ENCODE measurements at places on chromosomes 16 and 17. TPM values are rescaled to one million over a fixed set of nuclear protein-coding genes. Genes with fewer than 3 reads are reported as not detected.

- DNase-seq = no peak
These were observed 32.0 kb upstream of the ENDOV start for GRCh38 chr17:80382956-80383355.

GRCh38 chr17:7442142-7442541, 2.7 kb upstream of the CHRNB1 start:
- no peak for DNase-seq

DNA sequence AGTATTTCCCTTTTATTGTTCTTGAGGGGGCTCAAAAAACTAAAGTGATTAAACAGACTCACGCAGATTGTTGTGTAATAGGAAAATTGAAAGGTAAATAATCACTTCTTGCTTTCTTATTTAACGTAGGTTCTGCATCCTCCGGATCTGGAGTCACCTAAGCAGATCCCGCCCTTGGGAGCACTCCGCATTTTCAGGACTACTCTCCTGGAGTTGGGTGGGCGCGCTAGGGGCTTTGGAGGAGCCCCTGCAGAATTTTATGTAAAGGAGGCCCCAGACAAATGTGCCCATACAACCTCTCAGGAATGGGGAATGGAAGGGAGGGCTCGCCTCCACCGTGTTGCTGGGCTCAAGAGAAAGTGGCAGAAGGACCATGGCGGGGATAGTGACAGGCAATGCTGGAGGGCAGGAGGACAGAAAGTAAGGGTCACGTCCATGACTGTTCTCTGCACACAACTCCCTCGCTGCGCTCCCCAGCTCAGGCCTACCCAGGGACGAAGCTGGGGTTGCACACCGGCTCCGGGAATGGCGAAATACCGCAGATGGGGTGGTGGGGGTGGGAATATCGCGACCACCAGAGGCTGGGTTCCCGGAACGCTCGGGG, 8.3 kb downstream of the MT2A start:
- no peak for DNase-seq

DNA sequence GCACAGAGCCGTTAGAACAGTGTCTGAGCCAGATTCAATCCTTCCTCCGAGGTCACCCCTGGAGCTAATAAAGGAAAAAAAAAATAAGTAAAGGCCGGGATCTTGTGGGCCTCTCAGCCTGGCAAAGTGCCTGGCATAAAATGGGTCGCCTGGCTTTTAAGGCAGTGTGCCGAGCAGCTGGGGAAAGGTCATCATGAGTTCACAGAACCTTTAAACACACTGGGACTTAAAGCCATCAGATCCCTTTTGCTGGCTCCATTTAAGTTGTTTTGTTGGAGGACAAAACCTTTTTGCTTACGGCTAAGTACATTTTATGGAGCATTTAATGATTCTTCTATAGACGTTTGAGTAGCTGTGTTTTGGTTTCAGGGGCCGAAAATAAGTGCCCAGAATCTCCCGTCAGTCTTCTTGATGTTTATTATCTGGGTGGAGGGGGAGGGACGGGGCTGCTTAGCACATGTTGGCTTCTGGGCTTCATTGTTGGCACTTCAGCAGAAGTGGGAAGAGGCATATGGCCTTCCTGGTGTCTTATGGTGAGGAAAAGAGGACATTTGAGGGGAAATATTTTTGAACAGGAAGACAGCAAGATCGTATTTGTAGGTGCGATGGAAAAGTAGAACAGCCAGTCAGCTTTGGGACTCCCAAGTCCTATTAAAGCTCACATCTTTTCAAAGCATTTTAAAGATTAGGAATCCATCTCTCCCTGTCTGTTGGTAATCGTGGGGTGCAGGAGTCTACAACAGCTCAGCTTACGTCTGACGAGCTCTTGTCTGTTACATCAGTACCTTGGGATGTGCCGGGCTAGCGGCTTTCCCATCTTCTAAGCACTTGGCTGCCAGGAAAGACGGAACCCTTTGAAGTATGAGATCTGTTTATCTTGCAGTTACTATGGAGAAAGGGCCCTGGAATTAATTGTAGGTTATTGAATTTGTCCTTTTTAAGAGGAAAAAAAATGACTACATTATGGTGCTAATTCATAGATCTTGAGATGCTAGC, 31.1 kb downstream of the RBFOX1 start:
- DNase-seq = peak; percentile 74

DNA sequence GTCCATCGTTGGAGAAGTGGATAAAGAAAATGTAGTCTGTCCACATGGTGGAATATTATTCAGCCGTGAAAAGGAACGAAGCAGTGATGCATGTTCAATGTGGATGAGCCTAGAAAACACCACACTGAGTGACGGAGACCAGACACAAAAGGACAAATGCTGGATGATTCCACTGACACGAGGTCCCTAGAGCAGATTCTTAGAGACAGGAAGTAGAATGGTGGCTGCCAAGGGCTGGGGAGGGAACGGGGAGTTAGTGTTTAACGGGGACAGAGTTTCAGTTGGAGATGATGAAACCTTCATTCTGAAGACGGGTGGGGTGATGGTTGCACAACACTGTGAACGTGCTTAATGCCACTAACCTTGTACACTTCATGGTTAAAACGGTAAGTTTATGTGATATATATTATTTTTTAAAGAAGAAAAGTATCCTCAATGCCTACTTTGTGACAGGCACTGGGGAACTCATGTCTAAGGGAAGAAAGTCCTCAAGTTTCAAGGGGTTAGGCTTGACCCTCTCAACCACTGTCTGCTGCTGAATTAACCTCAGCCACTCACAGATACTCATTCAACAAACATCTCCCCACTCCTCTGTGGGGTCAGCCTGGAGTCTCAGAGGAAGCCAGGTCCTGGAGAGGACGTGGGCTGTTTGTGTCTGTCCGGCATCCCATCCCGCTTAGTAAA, 17.6 kb downstream of the C16orf74 start:
- DNase-seq = no peak

DNA sequence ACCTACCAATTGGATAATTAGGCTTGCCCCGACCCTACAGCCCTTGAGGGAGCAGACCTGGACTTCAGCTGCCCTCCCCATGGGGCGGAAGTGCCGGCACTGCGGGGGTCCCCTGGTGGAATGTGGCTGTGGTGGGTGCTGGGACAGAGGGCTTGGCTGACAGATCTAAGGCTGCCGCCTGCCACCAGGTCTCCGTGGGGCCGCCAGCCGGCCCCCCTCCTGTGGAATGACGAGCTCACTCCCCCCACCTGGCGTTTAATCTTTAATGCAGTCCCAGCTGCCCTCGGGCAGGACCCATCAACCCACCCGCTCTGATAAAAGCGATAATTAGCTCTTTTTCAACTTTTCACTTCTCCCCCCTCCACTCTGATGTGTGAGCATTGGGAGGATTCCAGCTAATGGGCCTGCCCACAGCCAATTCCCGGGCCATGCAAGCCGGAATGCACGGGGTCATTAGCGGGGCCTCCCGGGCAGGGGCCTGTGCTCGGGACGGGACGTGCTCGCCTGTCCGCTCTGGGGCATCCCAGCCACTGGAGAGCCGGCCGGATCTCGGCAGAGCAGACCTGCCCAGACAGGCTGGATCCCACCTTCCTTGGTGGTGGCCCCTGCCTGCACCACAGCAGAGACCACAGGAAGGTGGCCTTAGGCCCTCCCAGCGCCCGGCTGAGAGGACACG, 28.3 kb upstream of the GOSR2 start:
- peak; percentile 78 for DNase-seq

DNA sequence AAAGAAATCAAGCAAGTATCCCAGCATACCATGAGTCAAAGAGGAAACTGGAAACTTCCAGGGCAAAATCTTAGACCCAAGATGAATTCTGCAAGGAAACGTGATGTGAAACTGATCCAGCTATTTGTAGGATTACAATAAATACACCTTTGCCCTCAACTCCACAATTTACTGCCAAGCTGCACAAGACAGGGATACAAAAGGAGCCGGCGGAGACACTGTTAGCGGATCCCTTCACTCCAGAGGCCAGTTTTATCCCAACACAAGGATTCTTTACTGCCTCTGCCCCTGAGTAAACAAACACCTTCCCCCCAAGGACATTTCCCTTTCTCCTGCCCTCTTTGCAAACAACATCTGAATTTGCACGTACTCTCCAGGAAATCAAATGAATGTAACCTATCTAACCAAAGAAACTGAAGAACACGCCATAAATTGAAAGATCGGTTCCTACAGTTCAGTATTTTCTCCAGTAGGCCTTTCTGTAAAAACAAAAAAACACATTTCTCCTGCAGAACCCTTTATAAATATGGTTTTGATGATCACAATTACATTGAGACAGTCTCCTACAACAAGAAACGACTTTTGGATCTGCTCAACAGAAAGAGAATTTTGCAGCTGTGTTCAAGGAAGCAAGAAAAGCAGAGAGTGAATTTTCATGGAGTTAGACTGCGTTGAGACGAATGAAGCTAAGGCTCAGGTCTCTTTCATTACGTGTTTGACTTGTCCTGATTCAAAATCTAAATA, 1.4 kb upstream of the CBX2 start:
- peak; percentile 68 for DNase-seq

GRCh38 chr16:57842601-57843000, 40.3 kb upstream of the KIFC3 start:
- DNase-seq = no peak

DNA sequence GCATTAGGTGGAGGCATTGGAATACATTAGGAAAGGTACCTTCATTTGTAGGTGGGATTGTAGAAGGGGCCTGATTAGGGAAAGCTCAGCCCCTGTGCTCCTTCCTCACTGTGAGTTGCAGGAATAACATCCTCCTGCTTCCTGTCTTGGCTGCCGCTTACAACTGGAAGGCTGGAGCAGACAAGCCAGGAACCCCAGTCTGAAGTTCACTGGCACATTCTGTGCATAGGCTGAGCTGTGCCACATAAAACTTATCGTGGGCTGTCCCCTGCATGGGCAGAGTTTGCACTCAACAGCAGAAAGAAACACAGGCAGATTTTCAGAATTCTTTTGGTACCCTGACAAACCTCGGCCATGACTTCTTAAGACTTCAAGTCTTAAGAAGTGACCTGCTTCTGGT, 200.1 kb downstream of the SALL1 start:
- DNase-seq = no peak

- peak; percentile 70 for DNase-seq
These were observed 53.7 kb downstream of the RPH3AL start for GRCh38 chr17:298791-299450.

- DNase-seq = no peak
These were observed 361.3 kb downstream of the PMP22 start for GRCh38 chr17:14903854-14904253.

- DNase-seq = no peak
These were observed 319.2 kb downstream of the PHKB start for GRCh38 chr16:47780213-47780875.

DNA sequence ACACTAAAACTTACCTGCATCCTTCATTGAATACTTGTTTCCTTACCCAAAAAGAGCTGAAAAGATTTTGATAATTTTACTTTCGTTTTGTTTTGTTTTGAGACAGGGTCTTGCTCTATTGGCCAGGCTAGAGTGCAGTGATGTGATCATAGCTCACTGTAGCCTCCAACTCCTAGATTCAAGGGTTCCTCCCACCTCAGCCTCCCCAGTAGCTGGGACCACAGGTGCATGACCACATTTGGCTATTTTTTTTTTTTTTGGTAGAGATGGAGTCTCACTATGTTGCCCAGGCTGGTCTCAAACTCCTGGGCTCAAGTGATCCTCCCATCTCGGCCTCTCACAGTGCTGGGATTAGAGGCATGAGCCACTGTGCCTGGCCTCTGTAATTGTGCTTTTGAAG, 10.0 kb upstream of the TCAP start:
- DNase-seq = no peak

GRCh38 chr17:37239690-37240334, 136.0 kb upstream of the C17orf78 start:
- DNase-seq = peak; percentile 60

- no peak for DNase-seq
These were observed 52.8 kb upstream of the TOB1 start for GRCh38 chr17:50918933-50919296.

DNA sequence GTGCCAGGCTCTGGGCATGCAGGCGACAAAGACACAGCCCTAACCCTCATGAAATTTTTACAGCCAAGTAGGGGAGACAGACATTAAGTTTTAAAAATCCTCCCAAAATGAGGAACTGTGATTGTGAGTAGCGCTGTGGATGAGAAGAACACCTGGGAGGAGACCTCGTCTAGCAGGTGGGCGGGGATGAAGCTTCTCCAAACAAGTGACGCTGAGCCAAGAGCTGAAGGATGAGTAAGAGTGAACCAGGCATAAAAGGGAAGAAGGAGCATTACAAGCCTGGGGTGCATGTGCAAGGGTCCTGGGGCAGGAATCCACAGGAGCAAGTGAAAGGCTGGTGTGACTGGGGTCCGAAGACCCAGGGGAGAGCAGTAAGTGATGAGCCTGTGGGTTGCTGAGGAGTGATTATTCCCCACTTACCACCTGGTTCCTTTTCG, 149.4 kb upstream of the HS3ST2 start:
- DNase-seq = no peak

GRCh38 chr16:8957063-8957397, 6.7 kb downstream of the USP7 start:
- no peak for DNase-seq

DNA sequence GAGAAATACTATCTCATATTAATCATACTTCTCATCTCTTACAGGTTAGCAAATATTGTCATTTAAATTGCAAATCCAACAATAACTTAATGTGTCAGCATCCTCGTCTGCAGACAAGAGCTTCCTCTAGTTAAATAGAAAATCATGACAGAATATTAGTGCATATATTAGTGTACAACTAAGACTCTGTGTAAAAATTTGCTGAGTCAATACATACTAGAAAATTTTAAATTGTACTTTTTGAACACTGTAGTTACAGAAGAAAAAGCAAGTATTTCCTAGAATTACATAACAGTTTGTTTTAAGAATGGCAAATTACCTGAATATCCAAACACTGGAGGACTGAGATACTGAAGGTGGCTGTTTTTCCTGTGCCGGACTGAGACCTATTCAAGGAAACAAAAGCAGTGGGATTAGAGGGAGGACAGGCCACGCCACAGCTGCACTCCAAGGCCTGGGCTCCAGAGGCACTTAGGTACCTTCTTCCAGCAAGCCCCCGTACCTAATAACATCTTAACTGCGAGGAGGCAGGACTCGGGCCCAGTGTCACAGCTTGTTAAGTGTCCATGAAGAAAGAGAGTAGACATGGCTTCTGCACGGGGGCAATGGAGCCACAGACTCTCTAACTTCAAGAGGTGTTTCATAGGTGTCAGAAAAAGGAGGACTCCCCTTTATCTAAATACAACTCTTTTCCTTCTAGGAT, 5.3 kb downstream of the EIF4A3 start:
- no peak for DNase-seq

Gene MARVELD3
- 9.3 TPM for total RNA-seq

Gene SPATA20
- total RNA-seq = 37.8 TPM

Gene RHBDL3
- 0.51 TPM for total RNA-seq

Gene OR1D2
- total RNA-seq = not detected

Gene HSPB9
- total RNA-seq = 0.20 TPM

Gene MYH8
- not detected for total RNA-seq

Gene KRTAP9-2
- total RNA-seq = not detected
